Hindlimb muscle (tissue), 1 donor: ENCODE measurements at places on chromosomes 3 and 15.

DNA sequence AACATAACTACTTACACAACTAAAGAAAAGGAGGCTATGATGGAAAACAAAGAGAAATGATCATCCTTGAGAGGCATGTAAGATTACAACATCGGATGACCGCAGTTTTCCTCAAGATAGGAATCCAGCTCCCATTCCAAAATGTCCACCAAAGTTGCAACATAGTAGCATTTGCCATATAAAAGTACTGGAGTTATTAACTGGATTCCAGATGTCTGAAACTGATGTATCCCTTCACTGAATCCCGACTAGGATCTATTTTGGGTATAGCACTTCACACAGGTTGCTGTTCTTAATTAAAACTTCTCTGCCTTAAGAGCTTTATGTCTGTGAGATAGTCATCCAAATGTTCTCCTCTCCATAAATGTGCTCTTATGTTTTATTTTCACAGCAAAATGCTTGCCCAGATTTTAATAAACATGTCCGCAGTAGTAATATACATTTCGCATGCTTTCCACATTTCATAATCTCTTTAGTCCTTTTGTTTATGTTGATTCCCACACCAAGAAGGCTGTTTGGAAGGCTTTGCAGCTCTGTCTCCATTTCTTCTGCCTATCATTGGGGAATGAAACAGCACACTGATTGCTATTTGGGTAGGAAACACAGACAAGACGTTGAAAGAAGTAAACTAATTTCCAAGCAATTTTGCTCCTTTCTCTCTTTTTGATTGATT, 716.5 kb upstream of the CFAP20DC start:
- DNase-seq, result peak; percentile 43

DNA sequence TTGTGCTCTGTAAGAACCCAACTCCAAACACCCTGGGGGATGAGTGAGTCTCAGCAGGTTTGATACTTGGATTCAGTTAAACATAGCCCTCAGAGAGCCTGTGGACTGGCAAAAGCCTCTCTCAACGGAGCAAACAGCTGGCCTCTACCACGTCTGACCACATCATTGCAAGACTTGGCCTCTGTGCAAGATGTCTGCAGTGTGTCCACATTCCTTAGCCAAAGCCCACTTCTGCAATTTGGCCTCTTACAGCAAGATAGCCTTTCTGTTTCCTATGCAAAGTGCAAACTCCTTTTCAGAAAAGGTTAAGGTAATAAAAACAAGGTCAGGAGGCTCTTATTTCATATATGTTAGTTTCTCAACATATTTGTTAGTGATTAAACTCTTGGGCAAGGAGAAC, 27.9 kb downstream of the FBN1 start:
- DNase-seq, result no peak

DNA sequence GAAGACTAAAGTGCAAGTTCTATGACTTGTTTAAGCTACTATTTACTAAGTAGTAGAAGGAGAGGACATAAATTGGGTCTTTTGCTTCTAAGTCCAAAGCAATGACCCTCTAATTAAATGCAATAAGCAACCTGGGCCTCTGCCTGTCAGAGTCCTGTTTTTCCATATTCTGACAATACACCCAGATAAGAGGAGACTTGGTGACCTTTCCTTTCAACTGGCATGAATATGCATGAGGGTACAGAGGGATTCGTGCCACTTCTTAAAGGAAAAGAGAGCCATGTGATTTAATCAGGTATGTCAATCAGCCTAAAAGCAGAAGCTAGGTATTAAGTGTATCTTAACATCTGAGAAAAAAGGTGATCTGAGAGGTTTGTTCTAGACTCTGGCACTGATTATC, 50.7 kb upstream of the FGF7 start:
- DNase-seq, result no peak

GRCh38 chr15:92602267-92602593, 53.3 kb downstream of the FAM174B start:
- no peak for DNase-seq

GRCh38 chr3:188727052-188727451, 444.7 kb upstream of the TPRG1 start:
- no peak for DNase-seq

DNA sequence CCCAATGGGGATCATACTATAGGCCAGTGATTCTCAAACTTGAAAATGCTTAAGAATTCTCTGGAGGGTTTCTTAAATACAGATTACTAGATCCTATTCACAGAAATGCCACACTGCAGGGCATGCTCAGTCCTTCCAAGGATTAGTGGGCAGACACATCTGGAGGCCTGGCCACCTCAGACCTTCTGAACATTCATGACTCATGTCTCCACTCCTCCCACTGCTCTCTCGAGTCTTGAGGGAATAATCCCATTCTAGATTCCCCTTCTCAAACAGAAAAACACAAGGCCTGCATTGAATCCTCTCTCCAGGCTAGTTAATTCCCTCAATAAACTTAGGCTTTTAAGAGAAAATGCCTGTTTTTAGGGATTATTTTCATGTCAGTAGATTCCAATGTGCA, 22.1 kb downstream of the ZNF621 start:
- DNase-seq, result no peak

GRCh38 chr3:59289831-59290230, 240.0 kb upstream of the CFAP20DC start:
- no peak for DNase-seq

- DNase-seq, result no peak
Measured at GRCh38 chr15:62068810-62069167, 2.0 kb downstream of the C2CD4A start.

- DNase-seq, result no peak
Measured at GRCh38 chr15:71275098-71275497, 159.8 kb downstream of the THSD4 start.

GRCh38 chr3:50193286-50193685, 1.9 kb downstream of the GNAT1 start:
- DNase-seq, result no peak

DNA sequence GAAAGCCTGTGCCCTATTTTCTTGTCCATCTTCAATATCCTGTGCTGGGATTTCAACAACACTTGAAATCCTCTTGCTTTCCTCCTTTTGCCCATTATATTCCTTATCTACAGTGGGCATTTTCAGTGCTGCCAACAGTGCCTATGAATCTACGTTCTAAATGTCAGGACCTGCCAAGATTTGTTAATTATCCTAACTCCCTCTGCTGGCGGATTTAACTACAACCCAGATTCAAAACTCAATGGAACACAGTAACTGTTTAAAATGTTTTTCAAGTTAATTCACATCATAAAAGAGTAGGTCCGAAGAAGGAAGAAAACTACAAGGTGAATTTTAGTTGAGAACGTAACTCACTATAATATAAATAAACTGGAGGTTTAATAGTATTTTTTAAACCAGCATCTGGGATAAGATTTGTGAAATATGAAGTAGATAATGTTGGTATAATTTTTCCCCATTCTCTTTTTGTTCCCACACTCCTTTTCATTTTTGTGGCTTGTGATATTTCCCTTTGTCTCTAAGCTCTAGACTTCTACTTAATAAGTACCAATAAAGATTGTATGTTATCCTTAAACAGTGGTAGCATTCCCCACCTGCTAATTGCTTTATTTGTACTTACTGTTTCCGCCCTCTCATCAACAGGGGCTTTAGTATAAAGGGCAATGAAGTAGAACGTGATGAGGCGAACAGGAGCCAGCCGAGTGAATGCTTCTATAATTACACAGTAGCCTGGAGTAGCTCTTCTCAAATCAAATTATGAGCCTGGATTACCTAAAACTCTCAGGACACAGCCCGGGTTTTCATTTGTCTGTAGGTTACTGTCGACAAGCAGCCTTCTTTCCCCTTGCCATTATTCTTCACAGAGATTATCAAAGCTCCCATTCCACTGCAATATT, 302.5 kb upstream of the ATP11B start:
- no peak for DNase-seq

GRCh38 chr15:66682246-66682645, 19.8 kb upstream of the SMAD6 start:
- no peak for DNase-seq

DNA sequence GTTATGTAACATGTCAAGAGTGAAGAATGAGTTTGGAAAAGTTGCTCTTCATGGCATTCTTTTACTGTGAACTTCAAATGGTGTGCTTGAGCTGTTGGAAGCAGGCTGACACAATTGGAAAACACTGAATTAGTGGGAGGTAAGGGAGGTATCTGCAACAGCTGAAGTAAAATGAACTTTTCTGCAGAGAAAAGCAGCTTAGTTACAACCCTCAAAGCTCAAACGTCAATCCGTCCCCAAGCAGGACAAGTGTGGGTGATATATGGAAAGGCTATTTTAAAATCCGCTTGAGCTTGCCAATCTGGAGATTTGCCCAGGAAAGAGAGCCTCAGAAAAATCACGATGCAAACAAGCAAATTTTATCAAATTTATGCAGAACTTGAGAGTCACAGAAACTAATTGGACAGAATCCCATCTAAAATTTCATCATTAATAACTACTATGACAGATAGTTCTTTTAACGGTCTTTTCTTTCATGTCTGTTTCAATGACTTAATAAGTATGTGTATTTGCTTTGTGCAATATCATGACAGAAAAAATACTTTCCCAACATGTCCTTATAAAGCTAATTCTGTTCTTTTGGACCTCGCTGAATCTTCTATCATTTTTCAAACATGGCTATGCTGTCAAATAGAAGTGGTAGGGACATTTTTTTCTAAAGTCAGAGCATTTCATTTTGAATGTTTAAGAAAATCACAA, 266.6 kb upstream of the SLITRK3 start:
- DNase-seq, result peak; percentile 18

DNA sequence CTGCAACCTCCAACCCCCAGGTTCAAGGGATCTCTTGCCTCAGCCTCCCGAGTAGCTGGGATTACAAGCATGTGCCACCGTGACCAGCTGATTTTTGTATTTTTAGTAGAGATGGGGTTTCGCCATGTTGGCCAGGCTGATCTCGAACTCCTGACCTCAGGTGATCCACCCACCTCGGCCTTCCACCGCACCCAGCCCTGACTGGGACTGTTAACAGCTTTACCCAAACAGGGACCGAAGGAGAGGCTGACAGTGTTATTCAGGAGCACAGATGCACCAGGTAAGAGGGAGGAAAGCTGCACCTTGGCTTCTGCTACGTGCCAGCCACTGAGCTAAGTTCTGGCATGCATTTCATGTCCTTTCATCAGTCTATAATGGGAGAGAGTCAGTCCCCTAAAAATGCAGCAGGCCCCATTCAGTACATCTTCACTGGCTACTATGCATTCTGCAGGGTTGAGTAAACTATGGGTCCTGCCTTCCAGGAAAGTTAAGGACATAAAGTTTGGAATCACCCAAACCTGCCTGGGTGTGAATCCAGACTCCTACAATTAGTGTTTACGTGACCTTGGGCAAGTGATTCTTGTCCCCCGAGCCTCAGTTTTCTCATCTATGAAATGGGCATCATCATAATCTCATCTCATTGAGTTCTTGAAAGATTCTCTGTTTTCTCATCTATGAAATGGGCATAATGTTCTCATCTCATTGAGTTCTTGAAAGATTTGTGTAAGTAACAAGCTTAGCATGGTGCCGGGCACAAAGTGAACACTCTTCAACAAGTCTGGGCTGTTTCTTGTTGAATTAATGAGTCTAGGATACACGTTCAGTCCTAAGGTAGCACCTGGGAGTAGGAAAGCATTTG, 82.2 kb downstream of the CPN2 start:
- DNase-seq, result no peak

- no peak for DNase-seq
Measured at GRCh38 chr3:76509179-76509830, 530.6 kb upstream of the ROBO2 start.

- no peak for DNase-seq
Measured at GRCh38 chr15:74120426-74120825, 10.0 kb upstream of the ISLR2 start.

GRCh38 chr3:24086617-24087404, 141.7 kb downstream of the NR1D2 start:
- peak; percentile 43 for DNase-seq

GRCh38 chr3:194293546-194294198, 57.5 kb downstream of the CPN2 start:
- no peak for DNase-seq

GRCh38 chr15:75198560-75199356, 2.9 kb upstream of the C15orf39 start:
- no peak for DNase-seq

- DNase-seq, result no peak
Measured at GRCh38 chr3:131349946-131350347, 31.6 kb upstream of the NUDT16 start.

- DNase-seq, result no peak
Measured at GRCh38 chr3:37479981-37480380, 305.6 kb upstream of the LRRFIP2 start.

GRCh38 chr15:69593981-69594966, 141.7 kb downstream of the RPLP1 start:
- DNase-seq, result peak; percentile 56

DNA sequence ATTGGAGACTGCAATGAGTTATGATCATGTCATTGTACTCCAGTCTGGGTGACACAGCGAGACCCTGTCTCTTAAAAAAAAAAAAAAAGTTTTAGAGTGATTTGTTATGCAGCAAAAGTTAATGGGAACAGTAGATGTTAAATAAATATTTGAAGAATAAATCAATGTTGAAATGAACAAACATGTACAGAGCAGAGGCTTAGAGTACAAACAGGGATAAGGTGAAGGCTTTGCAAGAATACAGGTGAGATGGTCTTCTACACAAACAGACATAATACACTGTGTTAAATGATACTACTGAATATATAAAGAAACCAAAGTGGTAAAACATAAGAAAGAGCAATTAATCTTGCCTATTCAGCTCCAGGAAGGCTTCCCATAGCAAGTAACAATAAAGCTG, 265.4 kb downstream of the CNTN3 start:
- DNase-seq, result no peak

GRCh38 chr3:15049584-15049983, 15.5 kb downstream of the MRPS25 start:
- DNase-seq, result no peak

DNA sequence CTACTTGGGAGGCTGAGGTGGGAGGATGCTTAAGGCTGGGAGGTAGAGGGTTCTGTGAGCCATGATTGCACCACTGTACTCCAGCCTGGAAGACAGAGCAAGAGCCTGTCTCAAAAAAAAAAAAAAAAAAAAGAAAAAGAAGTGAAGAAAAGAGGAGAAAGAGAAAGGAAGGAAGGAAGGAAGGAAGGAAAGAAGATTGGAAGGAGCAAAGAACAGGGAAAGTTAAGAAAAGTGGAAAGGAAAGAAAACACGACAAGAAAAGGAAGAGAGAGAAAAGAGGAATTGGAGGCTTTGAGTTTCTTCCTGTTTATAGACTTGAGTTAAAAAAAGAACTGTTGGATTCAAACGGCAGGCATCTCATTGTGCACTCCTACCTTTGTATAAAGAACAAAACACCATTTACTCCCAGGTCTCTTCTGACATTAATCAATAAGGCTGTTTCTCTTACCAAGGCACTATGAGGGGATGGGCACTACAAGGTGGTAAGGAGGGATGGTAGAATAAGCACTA, 73.5 kb downstream of the EDEM1 start:
- no peak for DNase-seq
